ENCODE measurements at places on chromosomes 6 and 20.
A peak's percentile ranks its signal among the peaks of the same experiment; 100 is the strongest.

DNA sequence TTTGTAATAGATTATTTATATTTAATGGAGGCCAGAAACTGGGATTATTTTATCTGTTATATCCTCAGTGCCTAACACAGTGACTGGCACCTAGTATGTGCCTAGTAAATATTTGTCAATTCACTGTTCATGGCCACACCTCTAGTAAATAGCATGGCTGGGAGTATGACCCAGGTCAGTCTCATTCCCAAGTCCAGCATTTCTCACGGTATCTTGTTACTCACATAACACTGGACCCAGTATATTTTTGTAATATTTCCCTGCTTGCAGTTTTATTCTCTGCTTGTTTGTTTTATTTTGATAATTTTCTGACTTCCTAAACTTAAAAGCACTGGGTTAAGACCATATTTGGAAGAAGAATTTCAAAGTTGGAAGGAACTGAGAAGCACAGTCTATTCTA is 47.7 kb downstream of the CTNNBL1 start:
- DNase-seq: no peak

GRCh38 chr20:54650052-54650719 is 174.8 kb downstream of the DOK5 start:
- DNase-seq: no peak

- DNase-seq: no peak
Observed at GRCh38 chr20:37640600-37641561, 52.9 kb upstream of the CTNNBL1 start.

- no peak for DNase-seq
Observed at GRCh38 chr6:122753000-122753687, 26.4 kb upstream of the FABP7 start.

GRCh38 chr6:20939161-20939775 is 405.0 kb downstream of the CDKAL1 start:
- DNase-seq: no peak

DNA sequence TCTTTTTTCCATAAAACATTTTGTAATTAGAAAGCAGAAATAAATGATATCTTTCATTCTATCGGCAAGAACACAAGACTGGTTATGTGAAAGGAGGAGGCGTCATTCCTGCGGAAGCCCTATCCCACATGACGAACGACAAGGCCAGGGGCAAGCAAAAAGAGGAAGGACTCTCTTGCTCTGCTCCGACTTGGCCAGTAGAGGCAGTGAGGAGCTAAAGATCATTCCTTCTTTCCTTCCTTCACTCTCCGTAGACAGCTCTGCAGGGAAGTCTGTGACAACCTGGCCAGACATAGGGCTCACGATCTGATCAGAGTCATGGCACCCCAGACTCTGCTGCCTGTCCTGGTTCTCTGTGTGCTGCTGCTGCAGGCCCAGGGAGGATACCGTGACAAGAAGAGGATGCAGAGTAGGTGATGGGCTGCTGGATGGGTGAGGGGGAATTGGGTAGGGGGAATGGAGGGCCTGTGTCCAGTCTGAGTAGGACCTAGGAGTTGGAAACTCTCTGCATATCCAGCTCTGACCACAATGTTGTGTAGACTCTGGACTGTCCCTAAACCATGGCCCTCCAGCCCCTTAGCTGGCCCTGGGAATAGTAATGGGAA is at the start of gene WFDC10A:
Gene WFDC10A (plus strand): TSS at position 244 of the 605 bp plus-strand sequence. CDS start 75 bp downstream, at position 319.
- DNase-seq: peak; percentile 6

GRCh38 chr20:1327241-1327653 is 1.7 kb downstream of the SDCBP2 start:
- DNase-seq: no peak

GRCh38 chr6:7649037-7649810 is 59.2 kb downstream of the SNRNP48 start:
- DNase-seq: no peak

DNA sequence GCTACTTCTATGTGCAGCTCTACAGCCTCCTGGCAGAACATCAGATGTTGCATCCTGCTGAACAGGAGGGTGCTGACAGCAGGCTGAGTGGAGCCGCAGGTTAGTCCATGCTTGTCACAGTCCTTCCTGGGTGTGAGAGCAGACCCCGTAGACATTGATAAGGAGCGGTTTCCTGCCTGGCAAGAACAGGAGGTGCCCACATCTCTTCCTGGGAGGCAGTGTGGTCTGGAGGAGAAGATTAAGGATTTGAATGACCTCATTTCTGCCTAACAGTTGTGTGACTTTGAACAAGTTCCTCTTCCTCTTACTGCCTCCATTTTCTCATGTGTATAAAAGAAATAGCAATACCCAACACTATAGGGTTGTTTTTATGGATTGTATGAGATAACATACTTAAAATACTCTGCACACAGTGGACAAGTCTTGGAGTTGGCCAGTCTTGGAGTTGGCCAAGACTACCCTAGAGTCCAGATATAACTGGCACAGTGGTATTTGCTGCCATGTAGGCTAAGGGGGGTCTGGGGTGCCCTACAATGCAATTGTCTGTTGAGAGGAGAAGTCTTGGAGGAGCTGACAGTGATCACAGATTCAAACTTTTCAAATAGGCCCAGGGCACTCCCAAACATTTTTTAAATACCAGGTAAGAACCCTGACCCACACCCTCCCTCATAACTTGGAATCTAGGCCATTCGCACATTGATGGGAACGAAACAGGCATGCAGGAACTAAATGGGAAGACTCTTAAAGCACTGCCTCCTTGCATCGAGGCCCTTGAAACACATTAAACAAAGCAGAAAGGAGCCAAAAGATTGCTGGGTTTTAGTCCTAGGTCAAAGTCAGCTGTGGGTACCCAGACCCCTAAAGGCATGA is 32.6 kb upstream of the TBC1D7 start:
- DNase-seq: no peak

DNA sequence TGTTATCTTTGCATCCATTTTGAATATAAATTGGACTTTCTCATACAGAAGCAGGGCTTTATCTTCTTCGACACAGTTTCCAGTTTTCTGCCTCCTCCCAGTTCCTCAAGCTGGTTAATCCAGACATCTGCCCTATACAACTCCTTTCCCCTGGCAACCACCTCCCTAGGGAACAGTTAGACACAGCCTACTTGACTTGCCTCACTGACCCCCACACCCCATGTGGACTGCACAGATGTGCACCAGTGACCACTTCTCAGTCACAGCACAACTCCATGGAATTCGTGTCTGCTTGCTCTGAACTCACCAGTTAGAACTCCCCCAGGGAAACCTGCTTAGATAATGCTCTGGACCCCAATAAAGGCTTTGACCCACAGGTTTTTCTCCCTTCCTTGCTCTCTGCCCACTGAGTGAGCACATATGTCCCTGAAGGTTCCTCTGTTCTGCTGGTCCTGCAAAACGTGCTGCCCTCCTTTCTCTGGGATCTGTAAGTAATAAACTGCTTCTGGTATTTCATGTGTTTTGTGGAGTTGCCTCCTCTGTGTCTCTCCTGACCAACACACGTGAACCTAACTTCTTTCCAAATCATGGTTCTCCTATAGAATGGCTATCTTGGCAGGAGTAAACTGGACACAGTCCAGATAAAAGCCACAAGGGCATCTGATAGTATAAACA is 351.2 kb downstream of the CD83 start:
- no peak for DNase-seq

GRCh38 chr6:7836371-7837026 is 74.1 kb downstream of the TXNDC5 start:
- DNase-seq: no peak

DNA sequence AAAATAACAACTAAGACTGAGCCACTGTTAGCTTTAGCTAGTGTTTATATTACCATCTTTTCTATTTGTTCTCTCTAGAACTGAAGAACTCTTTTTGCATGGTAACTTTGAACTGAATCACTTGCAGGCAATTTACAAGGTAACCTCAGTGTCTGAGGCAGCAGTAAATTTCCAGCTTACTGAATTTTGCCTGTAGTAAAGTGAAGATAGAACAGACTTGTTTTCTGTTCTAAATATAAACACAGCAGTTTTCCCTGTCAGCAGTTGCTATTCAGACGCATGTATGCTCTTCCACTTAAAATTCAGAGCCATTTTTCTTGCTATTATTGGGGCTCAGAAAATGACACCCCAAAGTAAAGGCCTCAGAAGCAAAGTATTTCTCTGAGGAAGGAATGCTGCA is 974.0 kb upstream of the GJE1 start:
- DNase-seq: no peak

DNA sequence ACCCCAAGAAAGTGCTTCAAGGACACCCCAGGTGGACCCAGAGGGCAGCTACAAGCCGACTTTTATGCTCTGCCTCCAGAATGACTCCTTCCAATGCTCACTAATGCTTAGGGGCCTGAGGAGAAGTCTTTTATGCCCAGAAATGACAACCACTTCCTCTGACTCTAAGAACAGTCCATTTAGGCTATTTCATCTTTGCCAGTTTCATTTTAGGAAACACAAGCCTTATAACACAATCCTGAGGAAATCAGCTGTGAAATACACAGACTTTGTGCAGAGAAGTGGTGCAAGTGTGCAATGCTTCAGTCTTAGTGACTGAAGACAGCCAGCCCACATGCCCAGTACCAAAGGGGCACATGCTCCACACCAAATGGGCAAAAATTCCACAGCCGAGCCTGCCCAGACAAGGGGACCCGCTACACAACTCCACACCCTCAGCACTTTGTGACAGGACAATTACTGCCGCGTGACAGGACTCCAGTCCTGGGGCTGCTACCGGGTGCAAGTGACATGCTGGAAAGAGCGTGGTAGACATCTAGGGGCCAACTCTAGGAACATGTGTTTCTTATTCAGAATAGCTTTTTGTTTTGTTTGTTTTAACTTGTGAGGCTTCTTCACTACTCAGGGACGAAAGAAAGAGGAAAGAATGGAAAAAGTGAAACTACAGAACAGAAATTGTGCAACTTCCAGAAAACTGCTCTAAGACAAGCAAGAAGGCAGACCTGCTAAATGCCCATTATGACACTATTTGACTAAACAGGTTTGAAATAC is 28.2 kb upstream of the PLAGL1 start:
- DNase-seq: peak; percentile 36

DNA sequence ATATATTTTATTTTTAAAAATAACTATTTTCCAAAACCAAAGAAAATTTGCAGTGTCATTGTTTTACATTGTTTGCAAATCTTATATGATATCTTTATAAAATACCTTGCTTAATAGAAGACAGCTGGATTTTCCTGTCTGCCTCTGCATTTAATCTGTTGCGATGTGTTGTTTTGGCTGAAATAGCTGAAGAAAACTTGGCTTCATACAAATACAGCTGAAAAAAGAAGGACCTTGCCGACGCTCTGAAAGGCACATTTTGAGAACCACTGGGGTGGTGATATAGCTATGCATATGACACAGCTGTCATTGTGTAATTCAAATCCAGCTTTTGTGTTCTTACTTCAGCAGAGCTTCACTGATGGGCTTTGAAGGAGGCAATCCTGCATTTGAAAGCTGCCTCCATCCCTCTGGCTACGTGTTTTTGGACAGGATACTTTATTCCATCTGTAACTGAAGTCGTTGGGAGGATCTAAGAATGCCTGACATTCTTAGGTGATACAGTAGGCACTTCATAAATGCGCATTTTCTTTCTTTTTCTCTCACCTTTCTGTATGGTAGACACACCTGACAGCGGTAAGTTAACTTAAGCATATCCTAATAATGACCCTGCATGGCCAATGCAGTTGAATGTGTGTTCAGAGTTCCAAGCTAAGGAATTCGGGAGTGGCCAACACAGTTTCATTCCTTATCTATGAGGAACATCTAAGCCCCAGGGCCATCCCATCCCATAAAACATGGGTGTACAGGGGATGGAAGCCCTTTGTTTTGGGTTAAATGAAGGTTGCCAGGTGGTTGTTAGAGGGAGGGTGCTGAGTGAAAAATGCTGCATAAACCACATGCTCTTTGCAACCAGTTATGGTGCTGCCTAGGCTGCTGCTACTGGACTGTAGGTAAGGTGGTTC is 213.0 kb downstream of the TFAP2A start:
- DNase-seq: no peak

DNA sequence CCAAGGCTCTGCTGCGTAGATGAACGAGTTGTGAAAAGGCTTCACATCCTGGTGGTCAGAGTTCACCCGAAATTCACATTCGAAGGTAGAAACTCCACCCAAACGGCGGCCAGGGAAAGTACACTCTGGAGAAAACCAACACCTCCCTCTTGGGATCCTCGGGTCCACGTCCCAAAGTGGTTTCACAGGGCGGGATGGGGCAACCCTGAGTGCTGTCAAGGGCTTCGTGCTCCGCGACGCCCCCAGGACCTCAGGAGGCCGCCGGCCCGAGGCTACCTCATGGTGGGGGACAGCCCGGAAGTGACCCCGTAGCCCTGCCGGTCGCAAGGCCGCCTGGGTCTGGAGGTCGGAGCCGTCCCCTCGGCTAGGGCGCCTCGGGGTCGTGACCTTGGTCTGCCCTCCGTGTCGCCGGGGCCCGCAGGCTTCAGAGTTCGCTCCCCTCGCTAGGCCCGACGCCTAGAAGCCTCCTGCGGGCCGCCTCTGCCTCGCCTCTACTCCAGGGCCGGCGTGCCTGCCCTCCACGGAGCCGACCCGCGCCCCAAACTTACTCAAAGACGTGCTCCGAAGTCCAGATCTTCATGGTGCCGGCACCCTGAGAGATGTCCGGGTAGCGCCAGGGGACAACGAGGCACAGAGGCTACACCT is at the start of gene PRELID3B:
Gene PRELID3B (minus strand): TSS at position 636 of the 645 bp plus-strand sequence. CDS start 56 bp downstream, at position 580.
- DNase-seq: peak; percentile 30

DNA sequence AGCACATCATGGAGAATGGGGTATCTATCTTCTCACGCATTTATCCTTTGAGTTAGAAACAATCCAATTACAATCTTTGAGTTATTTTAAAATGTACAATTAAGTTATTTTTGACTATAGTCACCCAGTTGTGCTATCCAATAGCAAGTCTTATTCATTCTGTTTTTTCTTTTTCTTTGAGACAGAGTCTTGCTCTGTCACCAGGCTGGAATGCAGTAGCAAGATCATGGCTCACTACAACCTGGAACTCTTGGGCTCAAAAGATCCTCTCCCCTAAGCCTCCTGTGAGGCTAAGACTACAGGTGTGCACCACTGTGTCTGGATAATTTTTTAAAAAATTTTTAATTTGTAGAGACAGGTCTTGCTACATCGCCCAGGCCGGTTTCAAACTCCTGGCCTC is 201.5 kb upstream of the ZNF217 start:
- no peak for DNase-seq

DNA sequence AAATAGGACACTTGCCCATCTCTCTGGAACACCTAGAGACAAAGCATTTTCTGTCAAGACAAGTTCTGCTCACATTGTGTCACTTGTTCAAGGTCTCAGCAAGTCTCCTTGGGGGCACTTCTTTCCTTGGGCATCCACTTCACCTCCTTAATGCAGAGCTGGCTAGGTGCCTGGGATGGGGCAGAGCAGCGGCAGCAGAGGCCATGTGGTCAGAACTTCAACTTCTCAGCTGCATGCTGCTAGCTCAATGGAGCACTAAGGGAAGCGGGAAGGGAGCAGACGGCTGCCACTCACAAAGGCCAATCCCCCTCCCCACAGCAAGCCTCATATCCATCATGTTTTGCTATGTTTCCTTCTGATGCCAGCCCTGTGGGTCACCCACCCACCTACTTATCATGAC is 31.5 kb downstream of the NEDD9 start:
- DNase-seq: no peak

GRCh38 chr20:20201124-20201523 is 148.8 kb downstream of the CFAP61 start:
- DNase-seq: no peak

GRCh38 chr6:159716247-159717096 is 10.8 kb upstream of the WTAP start:
- DNase-seq: no peak
